CD4-positive, alpha-beta T cell treated with Interferon gamma for 1 hour (primary cell): ENCODE measurements at places on chromosomes 2 and 18.

DNA sequence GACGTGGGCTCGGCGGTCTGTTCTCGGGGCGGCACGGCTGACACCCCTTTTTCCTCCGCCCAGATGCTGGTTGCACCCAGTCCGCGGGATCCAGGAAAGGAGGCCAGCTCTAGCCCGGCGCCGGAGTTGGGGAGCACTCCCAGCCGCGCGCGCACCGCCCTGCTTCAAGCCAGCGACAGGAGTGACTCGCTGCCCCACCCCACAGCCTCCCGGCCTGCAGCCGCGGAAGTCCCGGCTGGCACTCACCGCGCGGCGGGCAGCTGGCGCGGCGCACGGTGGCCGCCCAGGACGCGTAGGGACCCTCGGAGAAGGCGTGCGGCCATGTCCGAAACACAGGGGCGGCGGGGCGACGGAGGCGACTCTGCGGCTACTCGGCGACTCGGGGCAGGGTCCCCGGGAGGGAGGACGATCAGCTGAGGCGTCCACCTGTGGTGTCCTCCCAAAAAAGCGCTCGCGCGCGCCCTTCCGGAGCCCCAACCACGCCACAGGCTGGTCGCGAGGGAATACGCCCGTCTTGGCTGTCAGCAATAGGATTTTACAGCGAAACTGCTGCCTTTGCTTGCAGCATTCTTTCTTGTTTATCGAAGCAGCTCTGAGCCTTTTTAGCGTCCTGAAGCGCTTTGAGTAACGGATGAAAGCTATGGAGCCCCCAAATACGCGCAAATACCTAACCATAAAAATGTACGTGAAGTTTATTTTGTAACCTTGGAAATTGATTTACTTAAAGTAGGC is at the start of gene ACADL:
TSS of gene ACADL (minus strand) at position 507 of the 732 bp plus-strand sequence. CDS start at position 323, 184 bp downstream.
- DNase-seq: no peak

DNA sequence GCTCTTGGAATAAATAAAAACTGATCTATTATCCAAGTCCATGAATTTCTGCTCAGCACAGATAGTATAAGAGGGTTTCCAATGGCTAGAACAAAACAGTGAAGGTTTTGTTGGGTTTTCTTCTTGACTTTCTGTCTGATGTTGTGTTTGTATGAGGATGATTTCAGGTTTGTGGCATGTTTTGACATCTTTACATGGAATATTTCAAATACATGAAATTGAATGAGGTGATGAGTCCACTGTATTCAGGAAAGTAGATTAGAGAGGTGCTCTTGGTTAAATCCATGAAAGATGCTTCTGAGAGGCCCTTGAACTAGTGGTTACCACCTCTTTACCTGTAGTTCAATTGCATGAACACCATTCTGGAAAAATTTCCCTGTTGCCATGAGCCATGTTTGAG is 84.3 kb downstream of the RAPGEF4 start:
- DNase-seq: no peak

DNA sequence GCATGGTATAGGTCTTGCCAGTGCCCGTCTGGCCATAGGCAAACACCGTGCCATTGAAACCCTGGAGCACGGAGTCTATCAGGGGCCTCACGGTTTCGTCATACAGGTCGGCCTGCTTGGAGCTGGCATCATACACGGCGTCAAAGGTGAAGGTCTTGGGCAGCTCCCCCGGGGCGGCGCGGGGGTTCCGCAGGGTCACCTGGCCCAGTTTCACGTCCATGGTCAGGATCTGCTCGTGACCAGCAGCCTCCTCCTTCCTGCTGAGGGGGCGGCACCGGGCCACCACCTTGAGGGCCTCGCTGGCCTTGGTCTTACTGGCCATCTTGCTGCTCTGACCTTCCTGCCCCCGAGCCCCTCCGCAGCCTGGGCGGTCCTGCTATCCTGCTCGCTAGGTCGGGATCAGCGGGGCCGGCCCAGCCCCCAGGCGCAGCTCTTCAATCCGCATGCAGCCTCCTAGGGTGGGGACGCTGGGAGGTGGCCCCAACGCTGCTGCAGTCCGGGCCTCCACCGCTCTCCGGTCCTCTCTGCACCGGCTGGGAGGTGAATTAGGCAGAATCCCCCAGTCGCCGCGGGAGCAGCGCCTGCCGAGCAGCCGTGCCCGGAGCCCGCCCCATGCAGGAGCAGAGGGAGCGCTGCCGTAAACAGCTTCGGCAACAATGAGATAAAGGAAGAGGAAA is 563 bp downstream of the KIF3C start:
- no peak for DNase-seq

DNA sequence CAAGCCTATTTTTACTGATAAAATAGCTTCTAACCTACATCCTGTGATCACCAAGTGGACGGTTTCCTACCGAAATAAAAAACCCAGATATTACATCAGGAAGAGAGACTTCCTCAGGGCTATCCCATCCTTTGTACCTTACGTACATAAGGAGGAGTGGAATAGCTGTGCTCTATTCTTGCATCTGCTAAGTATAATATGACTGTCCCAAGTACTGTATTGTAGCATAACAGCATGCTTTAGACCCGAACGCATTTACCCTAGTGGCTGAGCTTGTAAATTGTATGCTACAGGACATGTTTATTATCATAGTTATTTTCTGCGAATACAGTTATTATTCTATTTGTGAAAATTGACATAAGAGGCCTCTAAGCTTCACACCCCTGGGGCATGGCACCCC is 302.4 kb downstream of the CLIP4 start:
- no peak for DNase-seq

DNA sequence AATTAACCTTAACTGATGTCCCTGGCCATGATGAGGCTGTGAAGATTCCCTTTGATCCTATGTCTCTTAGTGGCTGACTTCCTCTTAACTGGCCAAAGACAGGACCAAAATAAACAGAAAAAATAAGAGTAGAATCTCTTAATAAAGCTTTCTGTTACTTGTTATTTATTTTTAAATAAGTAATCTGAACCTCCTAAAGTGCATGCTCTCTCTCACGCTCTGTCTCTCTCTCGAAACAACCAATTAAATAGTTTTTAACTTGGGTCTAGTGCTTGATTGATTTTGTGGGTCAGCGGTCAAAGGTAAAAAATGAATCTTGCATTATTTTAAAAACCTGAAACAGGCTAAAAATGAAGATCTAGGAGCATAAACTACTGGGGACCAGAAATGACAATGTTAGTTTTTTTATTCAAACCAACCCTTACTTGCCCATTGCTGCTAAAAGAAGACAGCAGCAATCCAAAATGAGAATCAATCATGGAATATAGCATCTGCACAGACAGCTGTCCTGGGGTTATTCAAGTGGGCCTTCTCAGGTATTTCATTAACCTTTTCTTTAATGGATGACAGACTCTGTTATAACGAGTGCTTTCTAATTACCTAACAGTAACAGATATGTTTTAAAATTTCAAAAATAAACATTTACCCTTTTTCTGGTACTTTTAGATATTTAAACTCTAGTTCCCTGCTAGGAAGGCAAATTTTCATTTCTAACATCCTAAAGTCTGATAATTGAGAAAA is 11.2 kb downstream of the GAREM1 start:
- DNase-seq: no peak

GRCh38 chr2:208794288-208794975 is 387.8 kb downstream of the PTH2R start:
- no peak for DNase-seq

- no peak for DNase-seq
These were observed 801.1 kb upstream of the RAB6C start for GRCh38 chr2:129178356-129178755.

- peak; percentile 28 for DNase-seq
These were observed 583 bp downstream of the CERS6 start for GRCh38 chr2:168456521-168457189.

- DNase-seq: no peak
These were observed 526.3 kb upstream of the LRRTM1 start for GRCh38 chr2:80830891-80831290.

GRCh38 chr18:24633121-24633520 is 172.7 kb downstream of the HRH4 start:
- no peak for DNase-seq

DNA sequence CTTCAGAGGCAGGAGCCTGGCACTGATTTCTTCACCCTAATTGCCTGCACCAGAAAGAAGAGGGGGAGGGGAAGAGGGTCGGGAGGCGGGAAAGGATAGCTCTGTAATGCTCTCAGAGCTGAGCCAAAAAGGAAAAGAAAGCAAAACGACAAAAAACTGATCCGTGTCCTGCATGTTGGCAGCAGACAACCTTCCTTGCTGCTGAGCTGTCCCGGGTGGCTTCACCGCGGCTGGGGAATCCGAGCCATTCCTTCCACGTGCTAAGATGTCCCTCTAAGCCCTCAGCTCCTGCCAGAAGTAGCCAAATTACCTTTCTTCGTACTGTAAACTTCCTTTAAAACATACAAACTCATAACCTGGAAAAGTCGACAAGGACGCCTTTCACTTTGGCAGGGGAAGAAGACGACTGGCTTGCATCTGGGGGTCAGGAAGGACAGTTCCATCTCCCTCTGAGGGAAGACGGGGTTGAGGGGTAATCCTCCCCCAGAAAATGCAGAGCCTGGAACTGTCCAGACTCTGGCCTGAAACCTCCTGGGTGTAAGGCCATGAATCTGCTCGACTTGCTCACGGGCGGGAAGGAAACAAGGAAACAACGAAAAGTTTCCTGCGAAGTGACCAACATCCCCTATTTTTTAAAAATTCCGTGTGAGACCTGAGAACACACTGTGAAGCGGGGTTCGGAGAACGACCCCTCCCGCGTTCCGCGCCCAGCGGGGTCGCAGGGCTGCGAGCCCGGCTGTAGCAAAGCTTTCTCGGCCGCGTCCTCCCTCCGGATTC is 7.7 kb downstream of the OTX1 start:
- DNase-seq: no peak

- DNase-seq: no peak
These were observed 36.4 kb downstream of the PXDN start for GRCh38 chr2:1707771-1708418.

DNA sequence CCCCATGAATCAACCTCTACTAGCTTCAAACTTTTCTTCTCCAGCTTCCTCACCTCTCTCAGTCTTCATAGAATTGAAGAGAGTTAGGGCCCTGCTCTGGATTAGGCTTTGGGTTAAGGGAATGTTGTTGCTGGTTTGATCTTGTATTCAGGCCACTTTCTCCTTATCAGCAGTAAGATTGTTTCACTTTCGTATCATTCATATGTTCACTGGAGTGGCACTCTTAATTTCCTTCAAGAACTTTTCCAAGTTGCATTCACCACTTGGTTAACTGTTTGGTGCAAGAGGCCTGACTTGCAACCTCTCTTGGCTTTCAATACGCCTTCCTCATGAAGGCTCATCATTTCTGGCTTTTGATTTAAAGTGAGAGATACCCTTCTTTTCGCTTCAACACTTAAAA is 22.8 kb downstream of the OXER1 start:
- DNase-seq: no peak

DNA sequence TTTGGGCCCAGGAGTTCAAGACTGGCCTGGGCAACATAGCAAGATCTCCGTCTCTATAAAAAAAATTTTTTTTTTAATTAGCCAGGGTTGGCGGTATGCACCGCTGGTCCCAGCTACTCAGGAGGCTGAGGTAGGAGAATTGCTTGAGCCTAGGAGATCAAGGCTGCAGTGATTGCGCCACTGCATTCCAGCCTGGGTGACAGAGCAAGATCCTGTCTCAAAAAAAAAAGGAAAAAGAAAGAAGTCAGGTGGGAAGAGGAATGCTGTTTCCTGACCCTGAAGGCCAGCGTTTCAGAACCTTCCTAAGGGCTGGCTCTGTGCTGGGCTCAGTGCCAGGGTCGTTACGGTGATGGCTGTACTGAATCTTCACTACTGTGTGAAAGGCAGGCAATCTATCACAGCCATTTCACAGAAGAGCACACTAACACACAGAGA is 35.0 kb upstream of the AGAP1 start:
- no peak for DNase-seq

GRCh38 chr2:65130664-65131175 is 814 bp upstream of the RAB1A start:
- DNase-seq: no peak

DNA sequence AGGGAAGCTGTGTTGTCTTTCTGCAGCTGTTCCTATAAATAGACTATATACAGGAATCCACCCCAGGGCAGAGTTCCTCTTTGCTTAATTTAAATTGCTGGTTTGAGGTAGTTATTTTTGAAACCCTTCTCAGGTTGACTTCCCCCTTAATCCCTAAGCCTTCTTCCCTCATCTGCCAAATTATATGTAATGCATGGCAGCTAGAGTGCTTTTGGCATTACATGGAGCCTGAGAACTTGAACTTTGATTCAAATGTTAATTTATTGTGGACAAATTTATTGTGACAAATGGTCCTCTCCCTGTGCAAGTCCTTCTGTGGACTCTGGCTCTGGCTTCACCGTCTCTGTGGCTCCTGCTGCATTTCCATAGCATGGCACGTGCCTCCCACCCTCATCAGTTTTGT is 29.2 kb downstream of the MYO1B start:
- DNase-seq: no peak

- DNase-seq: no peak
These were observed 26.2 kb downstream of the SH2D6 start for GRCh38 chr2:85444629-85445172.

GRCh38 chr2:172397148-172397834 is 30.1 kb upstream of the ITGA6 start:
- no peak for DNase-seq

DNA sequence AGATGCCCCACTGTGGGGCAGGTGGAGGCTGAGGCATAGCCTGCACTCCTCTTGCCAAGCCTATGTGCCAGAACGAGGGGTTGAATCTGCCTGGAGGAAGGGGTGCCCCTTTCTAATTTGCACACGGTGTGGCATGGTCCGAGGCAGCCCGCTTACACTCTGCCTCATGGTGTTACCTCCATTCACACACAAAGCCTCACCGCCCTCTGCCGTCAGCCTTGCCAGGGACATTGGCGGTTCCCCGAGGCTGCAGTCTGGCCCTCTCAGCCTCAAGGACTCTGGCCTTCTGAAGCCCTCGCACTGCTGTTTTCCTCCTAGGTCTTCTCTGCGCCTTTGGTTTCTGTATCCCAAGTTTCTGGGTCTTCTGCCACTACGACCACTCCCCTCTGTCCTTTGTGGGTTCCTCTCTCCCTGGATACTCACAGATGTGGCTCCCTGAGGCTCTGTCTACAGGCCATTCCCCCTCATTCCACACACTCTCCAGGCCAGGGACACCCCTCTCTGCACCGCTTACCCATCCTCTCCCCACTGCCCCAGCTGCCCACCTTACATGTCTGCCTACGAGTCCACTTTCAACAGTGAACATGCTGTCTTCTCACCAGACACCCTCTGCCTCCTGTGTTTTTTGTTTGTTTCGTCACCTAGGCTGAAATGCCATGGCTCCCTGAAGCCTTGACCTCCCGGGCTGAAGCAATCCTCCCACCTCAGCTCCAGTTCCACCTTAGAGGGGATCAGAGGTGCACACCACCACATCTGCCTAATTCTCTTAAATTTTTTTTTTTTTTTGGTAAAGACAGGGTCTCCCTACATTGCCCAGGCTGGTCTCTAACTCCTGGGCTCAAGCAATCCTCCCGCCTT is 7.9 kb upstream of the ASPRV1 start:
- no peak for DNase-seq
